ENCODE measurements at places on chromosomes 1 and 21.

DNA sequence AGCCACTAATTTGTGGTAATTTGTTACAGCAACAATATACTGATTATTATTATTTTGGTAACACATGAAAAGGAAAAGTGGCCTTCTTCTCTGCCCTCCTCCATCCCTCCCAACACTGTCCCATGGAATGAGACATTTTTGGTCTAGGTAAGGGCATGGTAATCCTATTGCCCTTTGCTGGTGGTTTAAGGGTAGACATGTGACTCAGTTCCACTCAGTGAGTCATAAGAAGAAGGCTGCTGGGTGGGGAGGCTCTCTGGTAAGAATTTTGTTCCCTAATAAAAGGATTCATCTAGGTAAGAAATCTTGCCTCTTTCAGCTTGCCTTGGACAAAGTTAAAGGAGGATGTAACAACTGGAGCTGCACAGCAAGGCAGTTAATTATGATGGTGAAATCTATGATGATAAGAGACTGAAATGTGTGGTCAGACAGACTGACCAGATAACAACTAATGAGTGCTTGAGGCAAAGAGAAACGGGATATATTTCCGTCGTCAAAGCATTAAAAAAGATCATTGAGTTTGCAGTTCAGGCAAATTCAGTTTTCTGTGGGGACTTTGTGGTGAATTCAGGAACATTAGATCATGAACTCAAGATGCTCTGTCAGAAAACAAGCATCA is 232.0 kb upstream of the KCNK2 start:
- DNase-seq = no peak

- peak; percentile 60 for DNase-seq
Measured at GRCh38 chr1:161013488-161014230, 7.3 kb downstream of the F11R start.

GRCh38 chr21:37536616-37537278 is 170.2 kb downstream of the DYRK1A start:
- no peak for DNase-seq

- peak; percentile 58 for DNase-seq
Measured at GRCh38 chr1:38997034-38997900, 6.2 kb downstream of the AKIRIN1 start.

GRCh38 chr1:17084787-17085186 is 31.0 kb upstream of the SDHB start:
- DNase-seq = no peak

Measured in central memory CD4-positive, alpha-beta T cell (primary cell).